NCI-H1048 (cell line): ENCODE measurements at places on chromosomes 11 and 22.

DNA sequence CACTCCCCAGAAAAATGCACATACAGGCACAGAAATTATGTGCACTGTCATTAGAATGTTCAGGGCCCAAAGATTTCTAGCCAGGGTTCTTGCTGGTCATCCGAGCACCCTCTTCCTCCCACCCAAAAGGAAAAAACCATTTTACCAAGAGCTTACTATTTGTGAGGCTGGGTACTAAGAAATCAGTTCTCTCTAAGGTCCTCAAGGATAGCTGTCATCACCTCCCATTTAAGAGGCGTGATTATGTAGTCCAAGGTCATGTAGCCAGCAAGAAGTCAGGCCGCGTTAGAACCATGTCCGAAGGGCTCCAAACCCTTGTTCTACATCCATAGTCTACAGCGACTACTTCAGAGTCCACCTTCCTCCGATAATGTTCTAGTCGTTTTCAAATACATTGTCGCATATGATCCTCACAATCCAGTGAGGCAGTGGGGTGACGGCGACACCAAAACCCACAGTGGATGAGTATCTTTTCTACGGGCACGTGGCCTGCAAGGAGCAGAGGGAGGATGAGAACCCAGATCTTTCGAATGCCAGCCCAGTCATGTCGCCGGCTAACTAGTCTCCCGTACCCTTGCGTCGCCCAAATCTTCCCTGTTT is 634 bp downstream of the TIMM8B start:
- DNase-seq: no peak

GRCh38 chr11:78699609-78700135 is 125.0 kb upstream of the NARS2 start:
- no peak for DNase-seq

DNA sequence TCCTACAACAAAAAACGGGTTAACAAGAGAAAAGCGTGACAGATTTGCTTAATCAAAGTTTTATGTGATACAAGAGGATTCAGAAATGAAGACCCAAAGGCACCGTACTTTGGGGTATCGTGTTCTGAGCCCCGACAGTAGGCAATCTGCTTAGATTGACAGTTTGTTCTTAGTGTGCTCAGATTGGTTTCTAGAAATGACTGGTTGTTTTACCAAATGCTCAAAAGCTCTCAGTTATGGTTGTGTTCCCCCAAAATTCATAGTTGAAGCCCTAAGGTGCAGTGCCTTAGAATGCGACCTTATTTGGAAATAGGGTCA is 102.7 kb downstream of the RASSF10 start:
- DNase-seq: no peak

DNA sequence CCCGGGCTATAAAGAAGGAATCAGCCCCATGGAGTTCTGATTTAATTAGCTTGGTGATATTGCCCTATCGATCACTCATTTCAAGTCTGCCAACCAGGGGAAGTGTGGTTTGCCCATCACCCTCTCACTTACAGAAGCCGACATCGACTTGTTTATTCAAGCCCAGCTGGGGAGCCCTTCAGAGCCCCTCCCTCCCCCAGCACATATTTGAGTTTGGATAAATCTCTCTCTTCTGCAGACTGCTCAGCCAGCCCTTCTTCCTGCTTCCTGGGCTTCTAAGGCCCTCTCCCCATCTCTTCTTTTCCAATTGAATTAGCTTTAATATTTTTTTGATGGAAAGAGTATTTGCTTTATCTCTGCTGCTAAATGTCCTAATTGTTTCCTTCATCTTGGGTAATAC is 299.0 kb downstream of the MIAT start:
- no peak for DNase-seq

DNA sequence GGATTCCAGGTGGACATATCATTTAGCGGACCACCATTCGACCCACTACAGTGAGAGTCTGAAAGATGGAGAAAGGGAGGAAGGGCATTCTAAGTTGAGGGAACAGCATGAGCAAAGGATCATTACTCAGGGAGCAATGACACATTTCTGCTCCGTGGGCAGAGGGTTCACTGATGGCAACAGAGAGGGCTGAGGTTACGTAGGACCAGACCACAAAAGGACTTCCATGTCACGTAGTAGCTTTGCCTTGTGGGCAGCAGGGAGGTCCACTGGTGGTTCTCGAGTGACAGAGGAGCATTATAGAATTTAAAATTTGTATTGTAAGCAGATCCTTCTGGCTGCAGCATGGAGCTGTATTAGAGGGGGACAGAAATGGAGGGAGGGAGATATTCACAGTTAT is 109.7 kb upstream of the NAV2 start:
- DNase-seq: no peak

- DNase-seq: no peak
Observed at GRCh38 chr11:13134066-13134465, 125.0 kb downstream of the RASSF10 start.

DNA sequence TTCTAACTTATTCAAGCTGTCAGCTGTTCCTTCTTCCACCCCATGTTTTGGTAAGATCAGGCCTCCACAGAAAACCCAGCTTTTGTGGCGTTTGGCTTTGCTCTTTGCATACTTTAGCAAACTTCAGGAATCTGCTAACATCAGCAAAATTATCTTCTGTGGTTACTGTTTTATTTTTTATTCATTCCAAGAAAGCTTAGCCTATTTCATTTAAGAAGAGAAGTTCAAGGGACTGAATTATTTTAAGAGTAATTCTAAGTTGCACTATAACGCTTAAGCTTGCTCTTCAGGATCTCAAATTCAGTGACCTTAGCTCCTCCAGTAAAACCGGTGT is 1.1 kb downstream of the JHY start:
- no peak for DNase-seq

- no peak for DNase-seq
Observed at GRCh38 chr11:36394926-36395325, 98.8 kb downstream of the PRR5L start.

DNA sequence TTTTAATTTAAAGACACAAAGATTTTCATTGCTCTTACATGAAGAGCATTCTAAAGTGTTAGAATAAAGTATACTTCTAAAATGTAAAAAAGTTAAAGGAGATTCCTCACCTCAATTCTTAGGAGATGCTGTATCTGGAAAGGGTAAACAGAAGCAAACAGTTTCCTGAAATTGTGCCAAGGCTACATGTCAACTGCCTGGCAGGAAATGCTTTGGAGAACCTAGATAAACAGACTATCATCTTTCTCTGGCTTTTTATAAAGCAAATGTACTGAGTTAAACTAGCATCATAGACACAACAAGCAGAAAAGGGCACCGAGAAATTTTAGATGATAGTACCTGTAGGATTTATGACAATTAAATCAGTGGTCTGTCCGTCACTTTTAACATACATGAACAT is 24.7 kb upstream of the AKIP1 start:
- DNase-seq: no peak

DNA sequence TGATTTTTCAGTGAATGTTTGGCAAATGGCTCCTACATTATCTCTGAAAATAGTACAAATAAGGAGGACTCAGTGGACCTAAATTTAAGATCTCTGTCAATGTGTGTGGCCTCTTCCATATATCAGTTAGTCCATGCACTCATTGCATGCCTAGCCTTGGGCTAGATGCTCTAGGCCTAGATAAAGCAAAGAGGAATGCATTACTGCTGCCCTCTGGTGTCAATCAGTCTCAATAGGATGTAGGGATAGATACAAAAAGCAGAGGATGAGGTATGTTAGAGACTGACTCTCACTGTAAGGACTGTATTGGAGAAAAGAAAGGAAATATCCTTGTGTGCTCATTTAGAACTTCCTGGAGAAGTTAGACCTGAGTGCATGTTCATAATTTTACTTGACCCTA is 42.0 kb downstream of the MS4A2 start:
- no peak for DNase-seq

DNA sequence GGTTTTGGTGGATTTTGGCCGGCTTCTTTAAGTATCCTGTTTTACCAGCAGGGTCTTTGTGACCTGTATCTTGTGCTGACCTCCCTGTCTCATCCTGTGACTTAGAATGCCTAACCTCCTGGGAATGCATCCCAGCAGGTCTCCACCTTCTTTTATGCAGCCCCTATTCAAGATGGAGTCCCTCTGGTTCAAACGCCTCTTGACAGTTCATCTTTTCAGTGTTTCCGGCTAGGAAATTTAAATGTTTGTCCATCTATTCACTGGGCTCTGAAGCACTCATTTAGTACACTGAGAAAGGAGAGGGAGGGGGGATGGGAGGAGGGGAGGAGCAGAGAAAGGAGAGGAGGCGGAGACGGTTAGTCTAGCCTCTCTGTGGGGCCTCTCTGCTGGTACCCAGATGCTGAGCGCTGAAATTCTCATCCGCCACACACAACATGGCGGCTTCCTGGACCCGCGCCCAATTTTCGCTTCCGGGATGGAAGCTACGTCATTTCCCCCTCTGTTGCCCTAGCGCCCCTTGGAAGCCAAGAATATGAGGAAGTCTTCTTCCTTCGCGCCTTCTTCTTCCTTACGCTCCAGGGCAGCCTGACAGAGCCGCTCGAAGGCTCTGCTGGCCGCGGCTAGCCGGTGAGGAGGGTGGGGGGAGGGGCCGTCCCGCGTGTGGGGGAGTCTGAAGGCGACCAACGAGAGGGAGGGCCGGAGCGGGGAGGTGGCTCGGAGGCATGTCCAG is 69.0 kb upstream of the SYT13 start:
- no peak for DNase-seq

DNA sequence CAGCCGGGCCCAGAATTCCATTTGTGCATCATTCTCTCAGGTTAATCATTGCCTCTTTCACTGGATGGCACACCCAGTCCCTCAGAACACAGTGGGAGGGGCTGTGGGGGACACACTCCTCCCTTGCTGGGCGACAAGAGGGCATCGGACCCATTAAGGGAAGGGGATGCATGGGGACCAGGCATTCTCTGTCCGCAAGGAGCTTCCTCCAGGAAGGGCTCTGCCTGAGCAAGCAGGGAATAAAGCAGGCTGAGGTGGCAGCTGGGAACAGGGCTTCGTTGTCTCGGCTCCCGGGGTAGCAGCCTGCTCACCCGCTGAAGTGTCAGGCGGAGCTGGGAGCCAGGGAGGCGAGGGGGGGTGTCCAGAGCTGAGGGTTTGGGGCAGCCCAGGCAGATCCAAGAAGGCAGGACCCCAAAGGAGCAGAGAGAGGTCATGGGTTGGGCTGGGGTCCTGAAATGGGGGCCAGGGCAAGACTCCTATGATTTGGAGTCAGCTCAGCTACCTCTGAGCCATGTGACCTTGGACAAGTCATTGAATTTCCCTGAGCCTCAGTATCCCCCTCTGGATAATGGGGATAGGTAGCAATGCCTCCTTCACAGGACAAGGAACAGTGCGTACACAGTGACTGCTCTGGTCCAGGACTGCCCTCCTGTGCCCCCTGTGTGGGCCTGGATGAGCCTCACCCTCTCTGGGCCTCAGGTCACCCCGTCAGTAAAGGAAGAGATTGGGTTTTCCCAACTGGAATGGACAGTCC is 1.4 kb downstream of the GAL3ST1 start:
- no peak for DNase-seq

GRCh38 chr11:128663824-128664223 is 30.0 kb upstream of the FLI1 start:
- DNase-seq: no peak

DNA sequence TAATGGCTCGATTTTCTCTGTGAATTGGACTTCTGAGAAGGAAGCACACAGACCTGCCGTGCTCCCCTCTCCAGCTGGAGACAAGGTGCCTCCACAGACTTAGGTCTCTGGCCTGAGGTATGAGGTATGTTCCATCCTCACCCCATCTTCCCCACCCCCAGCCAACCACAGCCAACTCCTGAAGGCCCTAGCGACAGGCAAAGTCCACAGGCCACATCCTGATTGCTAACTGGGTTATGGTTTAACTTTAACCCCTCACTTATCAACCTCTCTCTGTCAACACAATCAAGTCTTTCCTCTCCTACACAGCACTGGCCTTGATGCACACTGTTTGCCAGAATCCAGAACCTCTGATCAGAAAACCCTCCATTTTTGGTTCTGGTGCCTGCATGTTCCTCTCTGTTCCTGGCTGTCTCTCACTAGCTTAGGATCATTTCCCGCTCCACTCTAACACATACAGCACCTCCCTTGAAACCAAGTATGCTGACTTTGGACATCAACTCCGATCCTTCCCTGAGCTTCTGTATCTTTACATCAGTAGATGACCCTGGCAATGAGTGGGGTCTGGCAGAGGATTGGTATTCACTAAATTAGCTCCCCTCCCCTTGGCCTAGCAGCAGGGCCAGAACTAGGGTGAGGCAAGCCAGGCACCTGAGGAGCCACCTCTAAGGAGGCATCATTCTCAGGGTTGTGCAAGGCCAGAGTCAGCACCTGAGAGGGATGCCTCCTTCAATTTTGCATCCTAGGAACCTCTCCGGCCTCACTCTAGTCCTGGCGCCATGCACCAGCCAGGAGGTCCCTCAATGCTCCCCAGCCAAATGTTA is 22.0 kb downstream of the JAML start:
- DNase-seq: no peak
